Suppressor macrophage treated with lipopolysaccharide for 4 hours (primary cell): ENCODE measurements at places on chromosomes 4 and X.

GRCh38 chrX:41912923-41913322 is 10.4 kb downstream of the CASK start:
- no peak for DNase-seq

- no peak for DNase-seq
These were observed 189.8 kb upstream of the AFF2 start for GRCh38 chrX:148310426-148311165.

DNA sequence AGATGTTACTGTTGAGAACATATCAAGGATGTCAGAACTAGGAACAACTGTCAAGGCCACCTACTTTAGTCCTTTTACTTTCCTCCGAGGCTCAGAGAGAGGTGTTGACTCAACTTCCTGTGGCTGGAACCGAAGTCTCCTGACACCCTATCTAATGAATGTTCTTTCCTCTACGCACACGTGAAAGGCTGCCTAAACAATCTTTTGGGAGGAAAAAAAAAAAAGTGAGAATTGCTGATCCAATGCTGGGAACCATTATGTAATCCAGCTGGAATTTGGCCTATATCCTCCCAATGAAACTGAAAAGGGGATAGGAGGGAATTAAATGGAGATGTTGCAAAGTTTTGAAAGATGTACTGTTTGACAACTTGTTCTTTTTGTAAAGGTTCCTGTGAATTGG is 8.3 kb upstream of the MAP7D3 start:
- DNase-seq: peak; percentile 12

DNA sequence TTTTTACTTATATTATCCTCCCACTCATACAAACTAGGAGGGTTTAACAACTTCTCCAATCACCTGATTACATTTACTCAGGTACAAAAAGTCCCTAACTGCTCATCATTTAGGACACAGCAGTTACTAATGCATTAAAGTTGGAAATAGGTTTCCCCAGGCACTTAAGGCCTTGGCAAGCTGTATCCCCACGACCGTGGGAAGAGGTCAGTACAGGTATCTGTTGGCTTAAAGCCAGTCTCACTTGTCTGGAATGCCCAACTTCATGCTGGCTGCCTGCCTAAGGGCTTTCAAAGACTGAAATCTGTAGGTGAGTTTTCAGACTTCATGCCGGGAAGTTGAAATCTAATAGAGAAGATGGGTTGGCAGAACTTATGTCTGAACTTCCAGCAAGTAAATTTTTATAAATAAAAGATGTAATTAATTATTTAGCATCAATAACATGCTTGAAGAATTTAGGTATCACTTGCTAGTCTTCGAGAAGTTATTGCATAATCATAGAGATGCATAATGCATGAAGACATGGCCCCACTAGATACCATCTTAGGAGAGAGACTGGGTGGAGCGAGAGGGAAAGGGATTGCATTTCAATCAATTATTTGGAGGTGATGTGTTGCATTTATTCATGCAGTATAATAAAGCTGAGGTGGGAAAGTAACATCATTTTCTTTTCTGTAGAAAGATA is 54.2 kb downstream of the SCD5 start:
- DNase-seq: no peak

GRCh38 chr4:15894393-15894792 is 44.1 kb downstream of the FGFBP1 start:
- no peak for DNase-seq

DNA sequence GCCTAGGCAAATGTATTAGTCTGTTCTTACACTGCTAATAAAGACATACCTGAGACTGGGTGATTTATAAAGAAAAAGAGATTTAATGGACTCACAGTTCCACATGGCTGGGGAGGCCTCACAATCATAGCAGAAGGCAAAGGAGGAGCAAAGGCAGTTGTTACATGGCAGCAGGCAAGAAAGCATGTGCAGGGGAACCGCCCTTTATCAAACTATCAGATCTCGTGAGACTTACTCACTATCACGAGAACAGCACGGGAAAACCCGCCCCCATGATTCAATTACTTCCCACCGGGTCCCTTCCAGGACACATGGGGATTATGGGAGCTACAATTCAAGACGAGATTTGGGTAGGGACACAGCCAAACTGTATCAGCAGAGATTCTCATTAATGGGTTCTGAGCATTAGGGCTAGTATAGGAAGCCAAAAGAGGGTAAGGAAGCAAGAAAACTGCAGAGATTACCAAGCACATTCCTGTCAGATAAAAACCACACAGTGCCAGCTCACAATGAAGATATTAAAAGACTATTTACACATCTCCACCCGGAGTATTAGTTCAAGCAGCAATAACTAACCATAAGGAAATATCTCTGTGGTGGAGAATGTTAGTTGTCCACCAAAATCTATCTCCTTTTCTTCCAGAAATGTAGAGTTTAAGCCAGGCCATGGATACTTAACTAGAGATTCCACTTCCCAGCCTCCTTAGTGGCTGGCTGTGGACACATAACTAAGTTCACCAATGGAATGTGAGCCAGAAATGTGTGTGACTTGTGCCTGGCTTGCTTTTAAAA is 61.2 kb upstream of the HOPX start:
- DNase-seq: no peak

DNA sequence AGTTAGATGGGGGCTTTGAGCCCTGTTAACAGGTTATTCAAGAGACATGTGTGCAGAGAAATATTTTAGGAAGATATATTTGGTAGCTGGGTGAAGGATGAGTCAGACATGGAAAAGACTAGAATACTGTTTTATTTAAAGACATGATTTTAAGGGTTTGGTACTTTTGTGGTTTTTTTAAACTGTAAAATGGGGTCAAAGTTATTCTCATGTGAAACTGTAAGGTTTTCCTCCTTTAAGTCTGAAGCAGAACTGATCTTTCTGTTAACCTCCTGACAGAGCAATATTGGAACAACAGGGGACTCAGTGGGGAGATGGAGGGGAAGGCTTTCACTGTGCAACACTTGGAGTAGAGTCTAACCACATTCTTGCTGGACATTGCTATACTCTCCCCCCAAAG is 112.4 kb upstream of the LSM6 start:
- DNase-seq: no peak

DNA sequence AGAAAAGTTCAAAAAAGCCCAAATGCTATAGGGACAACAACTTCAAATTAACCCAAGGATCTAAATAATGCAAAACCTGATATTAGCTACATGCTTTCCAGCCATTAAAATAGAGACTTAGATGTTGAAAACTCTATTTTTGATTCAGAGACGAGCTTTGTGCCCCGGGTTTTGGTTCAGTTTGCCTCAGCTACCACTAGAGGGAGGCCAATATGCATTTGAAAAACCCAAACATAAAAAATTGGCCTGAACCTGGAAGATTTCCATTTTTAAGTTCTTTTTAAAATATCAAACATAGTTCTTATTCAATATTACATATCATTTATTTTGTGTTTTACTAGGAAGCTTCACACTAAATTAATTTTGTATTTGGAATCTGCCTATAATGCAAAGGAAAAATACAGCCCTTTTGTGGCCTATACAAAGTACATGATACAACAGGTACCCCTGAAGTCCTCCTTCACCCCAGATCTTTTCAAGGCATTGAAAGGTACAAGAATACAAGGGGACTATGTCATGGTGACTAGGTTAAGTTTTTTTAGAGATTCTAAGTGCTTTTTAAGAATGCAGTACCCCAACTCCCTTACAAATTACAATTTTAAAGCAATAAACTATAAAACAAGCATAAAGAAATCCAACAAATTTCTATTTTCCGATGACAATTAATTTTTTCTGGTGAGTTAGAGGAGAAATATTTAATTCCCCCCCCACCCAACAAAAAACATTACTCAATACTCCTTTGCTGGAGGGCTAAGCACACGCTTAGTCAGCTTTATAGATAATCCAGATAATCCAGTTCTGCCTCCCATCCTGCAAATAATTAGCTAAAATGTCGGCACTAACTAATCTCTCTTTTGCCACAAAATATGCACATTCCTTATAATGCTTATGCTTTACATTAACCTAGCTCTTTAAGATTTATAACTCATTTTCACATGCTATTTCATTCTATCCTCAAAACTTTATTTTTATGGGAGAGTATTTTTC is 97.7 kb upstream of the PTPN13 start:
- peak; percentile 71 for DNase-seq

GRCh38 chr4:86032476-86033022 is 327.3 kb downstream of the MAPK10 start:
- DNase-seq: no peak

- no peak for DNase-seq
These were observed 815.4 kb upstream of the PCDH10 start for GRCh38 chr4:132333724-132334047.

DNA sequence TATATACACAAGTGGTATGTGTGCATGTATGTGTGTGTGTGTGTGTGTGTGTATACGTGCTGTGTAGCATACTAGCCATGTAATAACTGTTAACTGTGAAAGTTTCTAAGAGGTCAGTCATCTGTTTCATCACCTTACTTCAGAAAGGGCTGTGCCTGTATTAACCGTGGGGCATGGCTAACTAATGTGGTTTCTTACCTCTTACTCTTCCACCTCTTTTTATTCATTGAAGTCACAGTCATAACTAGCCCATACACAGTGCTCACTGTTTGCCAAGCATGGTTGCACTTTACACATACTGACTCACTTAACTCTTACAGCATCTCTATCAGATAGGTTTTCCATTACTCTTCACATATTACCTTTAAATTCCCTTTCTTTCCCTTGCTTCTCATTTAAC is 23.7 kb upstream of the LRAT start:
- no peak for DNase-seq

DNA sequence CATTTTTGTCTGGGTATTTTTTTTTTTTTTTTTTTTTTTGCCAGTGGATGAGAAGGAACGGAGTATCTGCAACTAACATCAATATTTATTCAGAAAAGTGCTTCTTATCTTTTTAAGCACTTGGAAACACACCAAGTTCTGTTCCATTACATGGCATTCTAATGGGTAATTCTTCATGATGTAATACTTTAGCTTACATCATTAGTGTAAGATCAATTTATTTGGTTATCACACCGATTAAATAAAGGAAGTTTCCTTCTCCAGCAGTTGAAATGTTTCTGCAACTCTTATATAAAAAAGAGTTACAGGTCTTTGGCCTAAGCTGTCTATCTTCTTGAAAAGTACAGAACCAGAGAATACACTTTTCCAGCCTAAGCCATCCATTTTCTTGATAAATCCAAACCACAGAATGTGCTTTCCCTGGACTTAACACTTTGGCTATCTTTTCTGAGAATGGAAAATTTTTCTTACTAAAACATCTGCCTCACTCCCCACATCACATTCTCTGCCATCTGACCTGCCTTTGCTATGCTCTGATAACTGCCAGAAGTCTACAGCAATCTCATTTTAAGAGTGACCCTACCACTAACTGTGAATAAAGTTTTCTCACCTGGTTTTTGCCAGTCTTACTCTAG is 191.9 kb upstream of the MAB21L2 start:
- DNase-seq: no peak
